Tibial artery (tissue), 4 donors: ENCODE measurements at places on chromosomes 16 and 17.
A peak's percentile ranks its signal among the peaks of the same experiment; 100 is the strongest.

DNA sequence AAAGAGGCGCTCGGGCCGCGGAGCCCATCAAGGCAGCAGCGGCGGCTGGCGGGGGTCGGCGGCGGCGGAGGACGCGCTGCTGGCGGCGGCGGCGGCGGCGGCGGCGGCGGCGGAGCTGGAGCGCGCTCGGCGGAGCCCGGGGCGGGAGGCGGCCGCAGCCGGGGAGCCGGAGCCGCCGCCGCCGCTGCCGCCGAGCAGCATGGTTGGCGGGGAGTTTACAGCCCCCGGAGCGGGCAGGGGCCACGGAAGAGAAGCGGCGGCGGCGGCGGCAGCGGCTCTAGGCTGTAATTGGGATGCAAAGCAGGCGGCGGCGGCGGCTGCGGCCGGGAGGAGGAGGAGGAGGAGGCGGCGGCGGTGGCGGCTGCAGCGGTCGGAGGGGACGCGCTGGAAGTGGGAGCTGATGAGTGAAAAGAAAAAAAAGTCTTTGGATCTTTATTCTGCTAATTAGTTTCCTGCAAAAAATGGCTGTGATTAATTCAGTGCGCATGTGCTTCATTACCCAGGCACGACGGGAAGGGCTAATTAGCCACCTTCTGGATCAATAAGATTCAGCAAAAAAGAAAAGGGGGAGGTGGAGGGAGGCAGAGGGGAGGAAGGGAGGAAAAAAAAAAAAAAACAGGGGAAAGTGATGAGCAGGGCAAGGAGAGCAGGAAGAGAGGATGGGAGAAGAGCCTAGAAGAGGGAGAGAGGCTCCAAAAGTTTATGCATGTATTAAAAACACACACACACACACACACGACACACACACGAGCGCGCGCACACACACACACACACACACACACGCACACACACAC is 10.9 kb upstream of the ZFHX3 start:
- H3K36me3 ChIP-seq = no peaks in the 10 kb centered on the region
- peak; percentile 72 for DNase-seq
- peaks cover 25% of the 10 kb centered on the region for H3K4me1 ChIP-seq

- H3K36me3 ChIP-seq = no peaks in the 10 kb centered on the region
- DNase-seq = no peak
- H3K4me1 ChIP-seq = no peaks in the 10 kb centered on the region
- H3K4me3 ChIP-seq = no peak overlapping the region
- no peaks in the 10 kb centered on the region for H3K27me3 ChIP-seq
These were observed 383.8 kb downstream of the GRIN2A start for GRCh38 chr16:9798474-9798873.

- no peak overlapping the region for H3K4me3 ChIP-seq
- H3K4me1 ChIP-seq = peaks cover 20% of the 10 kb centered on the region
- DNase-seq = no peak
- no peaks in the 10 kb centered on the region for H3K27me3 ChIP-seq
- no peak overlapping the region for H3K27ac ChIP-seq
These were observed 1.7 kb upstream of the AARS1 start for GRCh38 chr16:70290949-70291519.

- no peak for DNase-seq
- H3K36me3 ChIP-seq = peaks cover 2% of the 10 kb centered on the region
- H3K4me1 ChIP-seq = peaks cover 6% of the 10 kb centered on the region
- no peak overlapping the region for H3K4me3 ChIP-seq
- H3K27me3 ChIP-seq = no peaks in the 10 kb centered on the region
These were observed 4.5 kb upstream of the PHAF1 start for GRCh38 chr16:67105246-67105645.

- H3K4me3 ChIP-seq = peak overlapping the region; percentile 78
- peaks cover 19% of the 10 kb centered on the region for H3K4me1 ChIP-seq
- H3K36me3 ChIP-seq = peaks cover 25% of the 10 kb centered on the region
These were observed 550 bp downstream of the EIF4A3 start for GRCh38 chr17:80146121-80147034.

DNA sequence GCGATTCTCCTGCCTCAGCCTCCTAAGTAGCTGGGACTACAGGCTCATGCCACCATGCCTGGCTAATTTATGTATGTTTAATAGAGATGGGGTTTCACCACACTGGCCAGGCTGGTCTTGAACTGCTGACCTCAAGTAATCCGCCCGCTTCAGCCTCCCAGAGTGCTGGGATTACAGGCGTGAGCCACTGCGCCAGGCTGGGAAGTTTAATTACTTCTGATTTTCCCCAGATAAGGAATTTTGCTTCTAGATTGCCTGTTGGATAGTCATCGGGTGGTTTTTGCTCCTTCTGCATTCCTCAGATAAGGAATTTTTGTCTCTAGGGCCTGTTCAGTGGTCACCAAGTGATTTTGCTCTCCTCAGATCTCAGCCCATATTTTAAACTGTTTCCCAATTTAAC is 112.5 kb downstream of the MAP2K4 start:
- H3K4me1 ChIP-seq = peaks cover 6% of the 10 kb centered on the region
- H3K27ac ChIP-seq = no peak overlapping the region
- DNase-seq = no peak
- H3K27me3 ChIP-seq = no peaks in the 10 kb centered on the region

- no peaks in the 10 kb centered on the region for H3K4me1 ChIP-seq
- no peaks in the 10 kb centered on the region for H3K27me3 ChIP-seq
- H3K4me3 ChIP-seq = no peak overlapping the region
These were observed 97.0 kb upstream of the RBL2 start for GRCh38 chr16:53337294-53337693.

DNA sequence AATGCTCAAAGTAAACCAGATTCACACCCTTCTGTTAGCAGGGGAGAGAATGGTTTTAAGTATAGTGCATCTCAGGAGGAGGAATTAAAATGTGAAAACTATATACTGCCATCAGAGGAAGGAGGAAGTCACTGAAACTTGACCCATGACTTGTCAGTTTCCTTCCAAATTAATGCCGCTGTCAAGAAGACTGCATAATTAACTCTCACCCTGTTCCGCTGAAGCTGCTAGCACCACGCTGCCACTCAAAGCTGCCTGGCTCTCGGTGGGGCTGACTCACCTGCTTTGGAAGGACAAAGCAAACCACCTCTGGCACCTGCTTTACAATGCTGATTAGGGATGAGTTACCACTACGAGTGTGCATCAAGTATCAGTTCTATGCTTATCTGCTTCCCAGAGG is 37.8 kb upstream of the ULK2 start:
- no peak overlapping the region for H3K27ac ChIP-seq
- H3K4me1 ChIP-seq = no peaks in the 10 kb centered on the region
- H3K4me3 ChIP-seq = no peak overlapping the region
- peaks cover 60% of the 10 kb centered on the region for H3K36me3 ChIP-seq

DNA sequence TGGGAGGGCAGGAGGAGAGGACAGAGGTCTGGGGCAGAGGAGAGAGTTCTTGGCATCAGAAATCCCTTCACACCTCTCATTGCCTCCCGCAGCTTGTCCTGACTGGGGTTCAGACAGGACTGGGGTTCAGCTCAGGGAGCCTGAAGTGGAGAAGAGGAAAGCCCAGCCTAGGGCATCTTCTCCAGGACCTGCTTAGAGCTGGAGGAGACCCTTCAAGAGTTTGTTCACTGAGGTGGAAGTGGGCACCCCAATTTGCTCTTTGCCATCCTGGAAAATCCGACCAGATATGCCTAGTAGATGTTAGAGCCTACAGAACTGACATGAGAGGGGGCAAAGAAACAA is 2.0 kb downstream of the HOXB3 start:
- no peaks in the 10 kb centered on the region for H3K36me3 ChIP-seq
- H3K27ac ChIP-seq = no peak overlapping the region
- H3K4me3 ChIP-seq = no peak overlapping the region
- peaks cover 68% of the 10 kb centered on the region for H3K27me3 ChIP-seq

DNA sequence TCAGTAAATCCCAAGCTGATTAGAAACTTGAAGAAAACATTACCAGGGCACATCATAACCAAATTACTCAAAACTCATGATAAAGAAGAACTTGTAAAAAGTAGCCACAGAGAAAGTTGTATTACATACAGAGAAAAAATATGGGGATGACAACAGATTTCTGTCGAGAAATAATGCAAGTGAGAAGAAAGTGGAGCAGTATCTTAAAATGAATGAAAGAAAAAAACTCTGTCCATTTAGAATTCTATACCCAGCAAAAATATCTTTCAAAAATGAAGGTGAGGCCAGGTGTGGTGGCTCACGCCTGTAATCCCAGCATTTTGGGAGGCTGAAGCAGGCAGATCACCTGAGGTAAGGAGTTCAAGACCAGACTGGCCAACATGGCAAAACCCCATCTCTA is 165.9 kb downstream of the PARN start:
- no peak overlapping the region for H3K27ac ChIP-seq
- no peaks in the 10 kb centered on the region for H3K4me1 ChIP-seq
- H3K27me3 ChIP-seq = no peaks in the 10 kb centered on the region
- no peak for DNase-seq
- H3K4me3 ChIP-seq = no peak overlapping the region
- H3K36me3 ChIP-seq = peaks cover 17% of the 10 kb centered on the region

- peaks cover 46% of the 10 kb centered on the region for H3K36me3 ChIP-seq
- no peak overlapping the region for H3K27ac ChIP-seq
- H3K4me1 ChIP-seq = peaks cover 22% of the 10 kb centered on the region
- DNase-seq = no peak
- H3K4me3 ChIP-seq = no peak overlapping the region
- H3K27me3 ChIP-seq = no peaks in the 10 kb centered on the region
These were observed 1.4 kb upstream of the ECI1 start for GRCh38 chr16:2252806-2253148.

GRCh38 chr17:55617441-55617840 is 105.2 kb downstream of the TMEM100 start:
- no peak for DNase-seq
- no peak overlapping the region for H3K4me3 ChIP-seq
- H3K4me1 ChIP-seq = no peaks in the 10 kb centered on the region
- H3K27me3 ChIP-seq = no peaks in the 10 kb centered on the region
- no peaks in the 10 kb centered on the region for H3K36me3 ChIP-seq

DNA sequence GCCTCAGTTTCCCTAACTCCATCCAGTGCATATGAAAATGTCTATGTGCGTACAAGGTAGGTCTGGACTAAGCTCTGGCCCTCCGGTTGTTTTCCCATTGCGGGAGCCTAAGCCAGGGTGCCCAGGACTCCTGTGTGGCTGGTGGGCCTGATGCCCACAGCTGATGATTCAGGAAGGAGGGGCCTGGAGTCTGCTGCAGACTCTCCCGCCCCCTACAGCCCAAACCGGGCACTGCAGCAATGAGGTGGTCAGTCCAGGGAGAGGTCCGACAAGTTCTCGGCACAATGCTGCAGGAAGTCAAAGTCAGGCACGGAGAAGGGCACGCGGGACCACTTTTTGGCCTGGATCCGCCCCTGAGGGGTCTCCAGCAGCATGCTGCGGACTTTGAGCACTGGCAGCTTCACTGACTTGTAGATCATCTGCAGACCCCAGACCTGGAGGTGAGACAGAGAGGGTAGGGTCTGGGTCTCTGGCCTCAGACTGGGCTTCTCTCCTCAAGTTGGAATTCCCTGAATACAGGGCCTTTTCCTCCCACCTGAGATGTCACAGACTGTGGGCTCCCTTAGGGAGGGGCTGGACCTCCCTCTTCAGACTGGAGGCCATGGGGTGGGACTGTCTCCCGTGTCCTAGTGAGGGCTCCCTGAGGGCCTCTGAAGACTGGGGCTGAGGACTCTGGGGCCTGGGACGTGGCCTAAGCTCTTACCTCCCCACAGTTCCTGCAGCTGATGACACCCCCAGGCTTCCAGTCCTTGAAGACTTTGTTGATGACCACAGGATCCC is 3.4 kb upstream of the ZNF385C start:
- DNase-seq = peak; percentile 82
- H3K4me3 ChIP-seq = no peak overlapping the region
- H3K36me3 ChIP-seq = peaks cover 41% of the 10 kb centered on the region
- H3K27ac ChIP-seq = no peak overlapping the region
- no peaks in the 10 kb centered on the region for H3K27me3 ChIP-seq

- no peaks in the 10 kb centered on the region for H3K27me3 ChIP-seq
- peak overlapping the region; percentile 74 for H3K27ac ChIP-seq
- H3K36me3 ChIP-seq = no peaks in the 10 kb centered on the region
- H3K4me3 ChIP-seq = no peak overlapping the region
These were observed 24.1 kb downstream of the CHD9 start for GRCh38 chr16:53078765-53079485.

DNA sequence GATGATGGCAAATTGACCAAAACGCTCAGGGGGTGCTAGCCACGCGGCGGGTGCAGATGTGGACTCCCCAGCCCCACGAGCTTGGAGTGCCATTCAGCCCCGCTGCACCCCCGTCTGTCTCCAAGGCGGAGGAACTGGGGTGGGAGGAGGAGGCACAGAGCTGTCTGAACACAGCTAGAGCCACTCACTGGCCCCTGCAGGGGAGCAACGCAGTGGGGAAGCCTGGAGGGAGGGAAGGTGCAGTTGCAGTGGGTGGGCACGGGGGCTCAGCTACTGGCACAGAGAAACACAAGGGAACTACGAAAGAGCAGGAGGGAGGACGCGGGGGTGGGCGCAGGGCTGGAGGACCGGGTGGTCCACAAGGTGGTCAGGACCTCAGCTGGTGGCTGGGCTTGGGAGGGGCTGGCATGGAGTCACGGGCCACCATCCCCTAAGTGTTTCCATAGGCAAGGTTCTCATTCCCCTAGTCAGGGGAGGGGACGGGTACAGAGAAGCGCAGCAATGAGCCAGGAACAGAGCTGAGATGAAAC is 46.3 kb upstream of the CDR2 start:
- H3K27ac ChIP-seq = no peak overlapping the region
- no peaks in the 10 kb centered on the region for H3K27me3 ChIP-seq
- no peak for DNase-seq
- H3K36me3 ChIP-seq = peaks cover 38% of the 10 kb centered on the region
- H3K4me1 ChIP-seq = peaks cover 16% of the 10 kb centered on the region
- no peak overlapping the region for H3K4me3 ChIP-seq

- no peaks in the 10 kb centered on the region for H3K4me1 ChIP-seq
- peak overlapping the region; percentile 87 for H3K27ac ChIP-seq
- no peaks in the 10 kb centered on the region for H3K36me3 ChIP-seq
- no peak for DNase-seq
These were observed 874 bp downstream of the WWP2 start for GRCh38 chr16:69762814-69763598.

DNA sequence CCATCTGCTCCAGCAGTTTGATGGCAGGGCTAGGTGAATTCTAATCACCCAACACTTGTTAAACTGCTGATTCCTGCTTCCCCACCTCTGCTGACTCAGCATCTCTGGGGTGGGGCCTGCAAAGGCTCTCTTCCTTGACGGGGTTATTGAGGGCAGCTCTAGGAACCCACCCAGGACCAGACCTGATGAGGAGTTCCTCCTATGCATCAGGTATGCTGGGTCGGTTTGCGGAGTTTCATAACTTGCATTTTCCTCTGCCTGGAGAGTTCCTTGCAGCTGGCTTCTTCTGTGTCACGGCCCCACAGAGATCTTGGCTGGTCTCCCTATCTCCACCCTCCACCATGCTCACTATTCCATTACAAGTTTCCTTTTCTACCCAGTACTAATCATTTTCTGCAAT is 93.4 kb upstream of the CCL2 start:
- peaks cover 9% of the 10 kb centered on the region for H3K4me1 ChIP-seq
- H3K36me3 ChIP-seq = no peaks in the 10 kb centered on the region
- H3K4me3 ChIP-seq = no peak overlapping the region
- no peak overlapping the region for H3K27ac ChIP-seq
